Dermis lymphatic vessel endothelial cell (primary cell): ENCODE measurements at places on chromosomes 11 and 22. TPM values are rescaled to one million over a fixed set of nuclear protein-coding genes. Genes with fewer than 3 reads are reported as not detected.

ARHGAP8 gene
- total RNA-seq, result 0.09 TPM in 1 of 2 replicates, not detected in the other

PTPRJ gene
- 0.09 and 0.87 TPM in 2 replicates for total RNA-seq

OR51G1 gene
- total RNA-seq, result not detected in 2 replicates

PTDSS2 gene
- total RNA-seq, result 31.1 TPM in 2 replicates

ARVCF gene
- 46.2 and 46.5 TPM in 2 replicates for total RNA-seq

PANX2 gene
- total RNA-seq, result 0.22 and 0.26 TPM in 2 replicates

OR4D5 gene
- total RNA-seq, result not detected in 2 replicates

GTSE1 gene
- total RNA-seq, result 1.3 and 1.5 TPM in 2 replicates

GVQW3 gene
- 0.43 and 0.60 TPM in 2 replicates for total RNA-seq

PARVG gene
- total RNA-seq, result 0.11 and 0.52 TPM in 2 replicates

ACR gene
- 0.22 and 0.34 TPM in 2 replicates for total RNA-seq

CATSPERZ gene
- 0.11 TPM in 1 of 2 replicates, not detected in the other for total RNA-seq

PTPRCAP gene
- 0.11 and 0.43 TPM in 2 replicates for total RNA-seq

SMC1B gene
- total RNA-seq, result not detected in 2 replicates

GSTT2B gene
- 0.77 and 13.5 TPM in 2 replicates for total RNA-seq

DCHS1 gene
- total RNA-seq, result 33.4 and 45.6 TPM in 2 replicates

MDK gene
- 53.6 and 62.1 TPM in 2 replicates for total RNA-seq

C2CD2L gene
- total RNA-seq, result 2.4 and 3.6 TPM in 2 replicates

VWA5A gene
- total RNA-seq, result 1.7 and 5.3 TPM in 2 replicates

PGA5 gene
- total RNA-seq, result not detected in 2 replicates

TRIM22 gene
- total RNA-seq, result 30.5 and 46.6 TPM in 2 replicates

PHF21B gene
- total RNA-seq, result not detected in 2 replicates

DEFB131B gene
- not detected in 2 replicates for total RNA-seq

MIEF1 gene
- 10.8 and 13.6 TPM in 2 replicates for total RNA-seq

PLEKHB1 gene
- total RNA-seq, result 0.22 and 0.52 TPM in 2 replicates

NTM gene
- total RNA-seq, result 0.54 TPM in 1 of 2 replicates, not detected in the other

LRRC4C gene
- not detected in 2 replicates for total RNA-seq

ZNF214 gene
- under 0.01 and 0.26 TPM in 2 replicates for total RNA-seq

MN1 gene
- 0.17 and 0.22 TPM in 2 replicates for total RNA-seq

HEPN1 gene
- not detected in 2 replicates for total RNA-seq

SHANK2 gene
- total RNA-seq, result 0.09 and 0.54 TPM in 2 replicates
